ENCODE measurements at places on chromosomes 6 and 20.

- no peak for DNase-seq
These were observed 22.9 kb downstream of the OR2B2 start for GRCh38 chr6:27889275-27889627.

DNA sequence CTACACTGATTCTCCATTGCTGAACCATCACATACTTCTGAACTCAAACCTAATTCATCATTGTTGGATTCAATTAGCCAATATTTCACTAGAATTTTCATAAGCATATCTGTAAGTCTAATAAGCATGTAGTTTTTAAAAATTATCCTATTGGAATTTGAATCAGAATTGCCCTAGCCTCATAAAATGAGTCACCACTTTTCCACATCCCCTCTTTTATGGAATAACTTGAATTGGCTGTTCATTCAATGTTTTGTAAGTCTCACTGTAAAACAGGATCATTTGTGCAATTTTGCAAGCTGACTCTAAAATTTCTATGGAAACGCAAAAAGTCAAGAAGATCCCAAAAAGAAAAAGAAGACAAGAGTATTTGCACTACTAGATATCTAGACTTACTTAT lies 141.0 kb downstream of the HACE1 start:
- no peak for DNase-seq

- no peak for DNase-seq
These were observed 35.1 kb upstream of the CCN6 start for GRCh38 chr6:112018619-112019416.

GRCh38 chr6:22958677-22959076 lies 389.3 kb downstream of the HDGFL1 start:
- no peak for DNase-seq

DNA sequence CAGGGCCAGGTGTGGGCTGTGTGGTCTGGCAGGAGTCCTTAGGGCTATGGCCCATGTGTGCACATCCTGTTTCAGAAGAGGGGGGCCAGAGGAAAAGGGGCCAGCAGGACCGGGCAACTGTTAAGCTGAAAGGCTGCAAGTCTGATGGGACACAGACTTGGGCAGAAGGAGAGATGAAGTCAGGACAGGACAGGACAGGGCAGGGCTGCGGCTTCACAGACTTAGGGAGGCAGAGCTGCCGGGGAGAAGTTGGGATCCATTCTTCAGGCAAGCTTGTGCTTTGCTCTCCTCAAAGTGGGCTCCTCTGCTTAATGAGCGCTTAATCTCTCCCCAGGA lies 28.7 kb downstream of the MOCS1 start:
- no peak for DNase-seq

GRCh38 chr6:12081771-12082170 lies 69.7 kb downstream of the HIVEP1 start:
- no peak for DNase-seq

GRCh38 chr20:39105551-39105950 lies 143.4 kb downstream of the DHX35 start:
- DNase-seq = peak; percentile 4

- no peak for DNase-seq
These were observed 157.7 kb downstream of the ANKRD60 start for GRCh38 chr20:58070664-58071196.
